ENCODE measurements at places on chromosomes 3 and 15. TPM values are rescaled to one million over a fixed set of nuclear protein-coding genes. Genes with fewer than 3 reads are reported as not detected.

DNA sequence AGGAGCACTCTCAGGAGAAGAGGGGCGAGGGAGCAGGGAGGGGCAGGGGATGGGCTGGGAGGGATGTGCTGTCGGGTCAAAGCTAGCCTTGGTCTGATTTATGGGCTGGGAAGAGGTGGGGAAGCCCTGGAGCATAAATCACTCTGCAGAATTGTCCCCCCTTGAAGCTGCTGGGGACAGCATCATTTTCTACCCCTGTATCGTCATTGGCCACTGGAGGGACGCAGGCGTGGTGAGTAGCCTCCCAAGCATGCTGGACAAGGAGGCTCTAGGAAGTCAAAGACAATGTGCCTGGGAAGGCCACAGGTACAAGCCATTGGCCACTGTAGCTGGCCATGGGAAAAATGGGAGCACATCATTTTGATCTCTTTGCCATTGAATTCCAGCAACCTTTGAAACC is 175.5 kb upstream of the CTDSPL start:
- DNase-seq = no peak

GRCh38 chr3:125212509-125213363 is at the start of gene SLC12A8:
Gene SLC12A8 (minus strand): TSS chr3:125212748. CDS start chr3:125211349, 1,399 bp downstream.
- DNase-seq = no peak

DNA sequence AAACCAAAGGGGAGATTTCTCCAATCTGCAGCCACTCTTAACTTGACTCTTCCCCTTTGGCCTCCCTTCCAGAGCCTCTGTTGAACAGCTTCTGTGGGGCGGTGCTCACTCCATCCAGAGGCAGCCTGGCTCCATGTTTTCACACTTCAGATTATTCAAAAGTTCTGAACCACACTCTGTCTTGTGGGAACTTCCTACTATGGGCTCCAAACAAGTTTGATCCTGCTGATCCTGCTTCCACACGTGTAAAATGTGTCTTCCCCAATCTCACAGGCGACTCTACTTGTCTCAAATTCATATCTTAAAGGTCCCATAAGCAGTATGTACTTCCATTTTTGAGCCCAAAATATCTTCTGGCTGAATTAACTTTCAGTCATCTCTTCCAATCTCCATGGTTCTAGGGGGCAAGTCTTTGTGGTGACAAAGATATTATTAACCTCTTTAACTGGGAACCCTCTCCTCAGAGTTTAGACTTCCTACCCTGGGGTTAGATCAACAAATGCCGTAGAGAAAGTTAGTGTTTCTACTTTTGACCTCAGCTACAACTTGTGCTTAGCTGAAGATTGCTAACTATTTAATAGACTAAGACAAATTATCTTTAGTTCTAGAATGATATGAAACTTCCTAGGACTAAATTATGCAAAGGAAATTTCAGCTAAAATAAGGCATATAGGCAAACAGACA is 176.3 kb upstream of the BCL6 start:
- no peak for DNase-seq

The EPHA3 gene
- 0.98 TPM for total RNA-seq

GRCh38 chr3:100099621-100100020 is 14.7 kb downstream of the FILIP1L start:
- DNase-seq = no peak

The NPAP1 gene
- 0.16 TPM for total RNA-seq

DNA sequence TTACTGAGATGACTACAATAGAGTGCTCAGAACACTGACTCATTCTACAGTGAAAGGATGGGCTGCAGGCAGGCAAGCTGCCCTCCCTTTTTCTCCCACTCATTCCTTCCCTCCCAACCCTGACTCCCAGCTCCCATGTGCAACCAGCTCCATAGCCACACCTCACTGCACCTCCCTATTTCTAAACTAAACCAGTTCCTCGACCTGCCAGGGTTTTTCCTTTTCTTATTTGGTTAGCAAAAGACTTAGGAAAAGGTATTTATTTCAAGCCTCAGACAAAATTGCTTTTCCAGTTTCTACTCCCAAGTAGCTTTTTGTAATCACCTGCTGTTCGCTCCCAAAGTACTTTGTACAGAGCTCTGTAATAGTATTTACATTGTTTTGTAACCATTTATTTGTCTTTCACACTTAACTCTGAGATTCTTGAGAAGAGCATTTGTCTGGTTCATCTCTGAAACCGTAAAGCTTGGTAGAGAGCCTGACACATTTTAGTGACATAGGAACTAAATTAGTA is 2.2 kb downstream of the AADAC start:
- DNase-seq = peak; percentile 83

The ROPN1 gene
- not detected for total RNA-seq
